ENCODE measurements at places on chromosomes 1 and 21. TPM values are rescaled to one million over a fixed set of nuclear protein-coding genes. Genes with fewer than 3 reads are reported as not detected.

ATP1A4 gene
- total RNA-seq, result not detected

KISS1 gene
- not detected for total RNA-seq

ANKRD65 gene
- 10.4 TPM for total RNA-seq

WDTC1 gene
- 5.6 TPM for total RNA-seq

AMY1A gene
- 0.76 TPM for total RNA-seq

PKNOX1 gene
- 82.5 TPM for total RNA-seq

SLFNL1 gene
- 0.83 TPM for total RNA-seq

LRRIQ3 gene
- total RNA-seq, result 2.6 TPM

CLEC20A gene
- not detected for total RNA-seq

NBPF10 gene
- 2.8 TPM for total RNA-seq

TAS1R3 gene
- 0.14 TPM for total RNA-seq

FBLIM1 gene
- total RNA-seq, result 12.9 TPM

RRP15 gene
- 11.8 TPM for total RNA-seq

PAQR6 gene
- not detected for total RNA-seq

CIART gene
- not detected for total RNA-seq

LAMC1 gene
- total RNA-seq, result 217 TPM

FCER1G gene
- 12.1 TPM for total RNA-seq

CYP4X1 gene
- under 0.01 TPM for total RNA-seq

FAM78B gene
- 0.21 TPM for total RNA-seq

NUDT17 gene
- 2.5 TPM for total RNA-seq

FHAD1 gene
- not detected for total RNA-seq

DEPDC1 gene
- 0.12 TPM for total RNA-seq

MPL gene
- 1.3 TPM for total RNA-seq

ICOSLG gene
- 5.1 TPM for total RNA-seq

SPRR2F gene
- not detected for total RNA-seq

ACADM gene
- 70.9 TPM for total RNA-seq

TIE1 gene
- 47.4 TPM for total RNA-seq

CFHR4 gene
- not detected for total RNA-seq

EXO1 gene
- 10.0 TPM for total RNA-seq

TMPRSS15 gene
- total RNA-seq, result not detected

GSTM1 gene
- not detected for total RNA-seq

KPRP gene
- total RNA-seq, result not detected

DMBX1 gene
- total RNA-seq, result not detected

IL24 gene
- not detected for total RNA-seq

VCAM1 gene
- 11.3 TPM for total RNA-seq

MACO1 gene
- 19.1 TPM for total RNA-seq

FCRL6 gene
- total RNA-seq, result not detected

ASTN1 gene
- total RNA-seq, result 0.29 TPM

RHCE gene
- total RNA-seq, result not detected

KCNE2 gene
- 0.85 TPM for total RNA-seq

RNF186 gene
- total RNA-seq, result not detected

SLC25A44 gene
- total RNA-seq, result 14.6 TPM

VHLL gene
- total RNA-seq, result not detected

ZBTB8B gene
- total RNA-seq, result not detected

ACOT11 gene
- total RNA-seq, result 17.1 TPM

USP24 gene
- 66.1 TPM for total RNA-seq

ZNF683 gene
- not detected for total RNA-seq

CFAP57 gene
- 2.0 TPM for total RNA-seq

SAMSN1 gene
- 1.5 TPM for total RNA-seq

METTL18 gene
- 14.7 TPM for total RNA-seq

All from uterus (tissue), 4 donors.